ENCODE measurements at places on chromosomes 16 and 17.

GRCh38 chr16:66608241-66609138 is 4.0 kb downstream of the CMTM3 start:
- peak; percentile 95 for DNase-seq

DNA sequence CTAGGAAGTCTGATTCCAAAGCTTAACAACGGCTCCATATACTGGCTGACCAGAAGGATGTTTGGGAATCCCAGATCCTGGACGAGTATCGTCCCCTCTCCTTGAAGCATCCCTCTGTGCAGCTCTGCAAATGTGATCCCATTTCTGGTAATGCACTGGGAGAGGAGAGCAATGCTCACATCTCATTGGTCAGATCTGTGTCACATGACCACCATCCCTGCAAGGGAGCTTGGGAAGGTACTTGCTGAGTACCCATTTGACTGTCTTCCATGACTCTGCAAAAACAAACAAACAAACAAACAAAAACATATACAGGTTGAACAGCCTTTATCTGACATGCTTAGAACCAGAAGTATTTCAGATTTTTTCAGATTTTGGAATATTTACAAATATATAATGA is 41.9 kb upstream of the KDM8 start:
- DNase-seq: no peak

- no peak for DNase-seq
Observed at GRCh38 chr16:57497121-57497520, 10.8 kb upstream of the DOK4 start.

DNA sequence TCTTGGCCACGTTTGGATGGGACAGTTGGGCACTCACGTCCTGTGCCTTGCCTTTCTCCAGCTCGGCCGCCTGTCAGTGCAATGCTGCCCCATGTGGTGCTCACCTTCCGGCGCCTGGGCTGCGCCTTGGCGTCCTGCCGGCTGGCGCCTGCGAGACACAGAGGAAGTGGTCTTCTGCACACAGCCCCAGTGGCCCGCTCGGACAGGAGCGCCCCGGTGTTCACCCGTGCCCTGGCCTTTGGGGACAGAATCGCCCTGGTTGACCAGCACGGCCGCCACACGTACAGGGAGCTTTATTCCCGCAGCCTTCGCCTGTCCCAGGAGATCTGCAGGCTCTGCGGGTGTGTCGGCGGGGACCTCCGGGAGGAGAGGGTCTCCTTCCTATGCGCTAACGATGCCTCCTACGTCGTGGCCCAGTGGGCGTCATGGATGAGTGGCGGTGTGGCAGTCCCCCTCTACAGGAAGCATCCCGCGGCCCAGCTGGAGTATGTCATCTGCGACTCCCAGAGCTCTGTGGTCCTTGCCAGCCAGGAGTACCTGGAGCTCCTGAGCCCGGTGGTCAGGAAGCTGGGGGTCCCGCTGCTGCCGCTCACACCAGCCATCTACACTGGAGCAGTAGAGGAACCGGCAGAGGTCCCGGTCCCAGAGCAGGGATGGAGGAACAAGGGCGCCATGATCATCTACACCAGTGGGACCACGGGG is 7.1 kb downstream of the ACSF3 start:
- no peak for DNase-seq

DNA sequence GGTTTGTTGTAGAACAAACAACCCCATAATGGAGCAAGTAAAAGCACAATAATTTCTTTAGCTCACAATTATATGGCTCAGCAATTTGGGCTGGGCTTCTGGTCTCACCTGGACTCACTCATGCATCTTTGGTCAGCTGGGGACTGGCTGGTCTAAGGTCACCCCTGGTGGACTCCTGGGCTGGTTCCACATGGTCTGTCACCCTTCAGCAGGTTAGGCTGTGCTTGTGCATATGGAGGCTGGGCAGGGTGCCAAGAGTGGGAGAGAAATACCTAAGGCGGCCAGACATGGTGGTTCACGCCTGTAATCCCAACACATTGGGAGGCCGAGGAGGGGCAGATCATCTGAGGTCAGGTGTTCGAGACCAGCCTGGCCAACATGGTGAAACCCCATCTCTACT is 27.0 kb upstream of the SMURF2 start:
- no peak for DNase-seq

DNA sequence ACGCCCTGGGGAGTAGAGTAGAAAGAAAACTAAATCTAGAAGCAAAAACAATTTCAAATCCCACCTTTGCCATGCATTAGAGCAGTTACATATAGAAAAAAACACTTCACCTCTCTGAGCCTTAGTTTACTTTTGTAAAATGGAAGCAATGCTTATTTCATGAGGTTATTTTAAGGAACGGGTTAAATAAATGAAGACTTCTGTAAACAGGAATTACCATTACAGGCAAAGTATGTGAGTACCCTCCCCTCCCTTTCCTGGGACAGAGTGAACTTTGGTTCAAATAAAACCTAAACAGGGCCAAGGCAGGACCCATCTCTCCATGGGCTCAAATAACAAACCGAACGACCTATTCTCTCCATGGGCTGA is 4.5 kb upstream of the KRT15 start:
- DNase-seq: no peak

DNA sequence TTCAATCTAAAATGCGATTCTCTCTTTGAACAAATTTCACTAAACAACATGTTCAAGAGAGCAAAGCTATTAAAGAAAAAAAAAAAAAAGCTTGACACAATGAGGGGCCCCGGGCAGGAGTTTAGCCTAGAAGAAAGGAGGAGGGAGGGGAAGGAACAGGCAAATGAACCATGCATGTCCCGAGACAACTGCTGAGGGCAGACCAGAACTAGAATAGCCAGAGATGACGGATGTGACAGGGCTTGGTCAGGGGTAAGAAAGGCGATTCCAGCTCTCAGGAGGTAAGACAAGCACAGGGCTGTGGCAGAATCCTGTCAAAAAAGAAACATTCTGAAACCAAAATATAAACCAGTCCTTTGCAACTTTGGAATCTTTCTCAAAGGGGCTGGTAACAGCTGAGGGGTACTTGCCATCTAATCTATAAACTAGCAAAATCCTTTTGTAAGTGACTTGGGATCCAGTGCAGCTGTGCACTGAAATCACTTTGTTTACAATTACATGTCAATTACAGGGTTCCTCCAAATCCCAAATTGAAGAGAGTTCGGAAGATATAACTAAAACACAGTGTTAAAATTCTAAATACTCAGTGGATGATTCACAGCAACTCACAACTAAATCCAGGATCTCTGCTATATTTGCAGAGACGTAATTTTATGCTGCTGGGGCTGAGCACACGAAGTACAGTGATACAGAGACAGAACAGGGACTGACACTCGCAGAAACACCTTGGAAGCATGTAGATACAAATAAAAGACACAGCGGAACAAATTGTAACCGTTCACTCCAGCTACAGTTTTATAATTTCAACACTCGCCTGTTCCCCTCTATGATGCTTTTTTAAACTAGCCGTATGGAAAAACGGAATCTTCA is 567.4 kb upstream of the ZFHX3 start:
- DNase-seq: no peak

GRCh38 chr16:17526956-17527937 is 56.5 kb upstream of the XYLT1 start:
- DNase-seq: no peak
